HTR-8/SVneo (cell line): ENCODE measurements at places on chromosomes 11 and 22.

DNA sequence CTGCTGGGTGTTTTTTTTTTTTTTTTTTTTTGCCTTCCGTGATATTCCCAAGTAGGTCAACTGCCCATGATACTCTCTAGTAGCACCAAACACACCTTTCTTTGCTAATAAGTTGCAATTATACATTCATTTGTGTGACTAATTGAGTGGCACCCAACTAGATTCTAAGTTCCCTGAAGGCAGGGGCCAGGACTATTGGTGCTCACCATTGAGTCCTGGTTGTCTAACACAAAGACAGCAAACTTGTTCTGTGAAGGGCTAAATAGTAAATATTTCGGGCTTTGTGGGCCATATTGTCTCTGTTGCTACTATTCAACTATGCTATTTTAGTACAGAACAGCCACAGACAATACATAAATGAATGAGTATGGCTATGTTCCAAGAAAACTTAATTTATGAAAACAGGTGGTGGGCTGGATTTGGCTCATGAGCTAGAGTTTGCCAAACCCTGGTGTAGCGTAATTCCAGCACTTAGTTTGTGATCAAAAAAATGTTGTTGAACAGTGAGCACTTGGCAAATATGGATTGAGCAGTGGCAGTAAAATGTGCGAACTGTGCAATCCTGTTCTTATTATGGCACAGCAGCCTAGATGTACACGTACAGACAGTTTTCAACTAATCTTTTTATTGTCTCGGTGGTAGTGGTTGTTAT is 11.3 kb downstream of the ENDOD1 start:
- DNase-seq, result no peak

DNA sequence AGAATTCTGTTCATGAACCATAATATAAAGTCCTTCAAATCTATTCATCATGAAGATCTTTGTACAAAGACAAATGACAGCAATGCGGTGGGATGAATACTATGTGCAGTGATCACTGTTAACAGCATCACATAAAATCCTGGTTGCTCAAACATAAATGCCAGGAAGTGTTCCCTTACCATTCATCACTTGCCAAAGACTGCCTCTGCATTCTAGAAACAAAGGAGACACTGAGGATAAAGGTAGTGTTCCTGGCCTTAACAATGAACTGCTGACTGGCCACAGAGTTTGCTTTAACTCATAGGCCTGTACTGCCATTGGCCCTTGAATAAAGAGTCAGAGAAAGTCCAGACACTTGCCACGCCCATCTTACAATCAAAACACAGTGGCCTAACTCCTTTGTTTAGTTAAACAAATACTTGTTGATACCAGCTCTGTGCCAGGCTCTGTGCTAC is 29.5 kb downstream of the C2CD3 start:
- DNase-seq, result no peak

DNA sequence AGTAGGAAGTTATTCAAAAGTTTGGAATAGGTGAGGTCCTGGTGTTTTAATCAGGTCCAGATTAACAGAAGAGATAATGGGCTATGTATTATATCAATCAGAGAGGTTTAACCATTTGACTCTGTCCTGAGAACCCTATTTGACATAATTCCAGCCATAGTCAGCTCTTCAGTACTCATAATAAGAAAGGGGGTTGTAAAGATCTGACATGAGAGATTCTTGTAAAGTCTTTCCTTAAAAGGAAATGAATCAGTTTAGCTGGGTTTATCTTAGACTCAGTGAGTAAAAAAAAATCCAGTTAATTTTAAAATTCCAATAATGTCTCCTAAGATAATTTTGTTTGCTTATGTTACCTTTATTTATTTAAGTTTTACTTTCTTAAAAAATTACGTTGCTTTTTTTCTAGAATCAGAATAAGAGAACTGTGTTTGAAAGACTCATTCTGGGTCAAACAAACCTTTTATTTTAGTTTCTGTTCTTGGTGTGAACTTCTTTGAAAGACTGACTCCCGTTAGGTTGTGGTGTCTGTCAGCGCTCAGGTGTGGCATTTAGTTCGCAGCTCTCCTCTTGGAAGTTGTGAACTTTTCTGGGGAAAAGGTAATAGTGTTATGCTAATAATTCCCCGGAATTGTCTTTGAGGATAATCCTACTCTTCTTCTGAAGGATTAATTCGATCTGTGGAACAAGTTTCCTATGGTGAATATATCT is 20.5 kb downstream of the NUCB2 start:
- DNase-seq, result no peak

DNA sequence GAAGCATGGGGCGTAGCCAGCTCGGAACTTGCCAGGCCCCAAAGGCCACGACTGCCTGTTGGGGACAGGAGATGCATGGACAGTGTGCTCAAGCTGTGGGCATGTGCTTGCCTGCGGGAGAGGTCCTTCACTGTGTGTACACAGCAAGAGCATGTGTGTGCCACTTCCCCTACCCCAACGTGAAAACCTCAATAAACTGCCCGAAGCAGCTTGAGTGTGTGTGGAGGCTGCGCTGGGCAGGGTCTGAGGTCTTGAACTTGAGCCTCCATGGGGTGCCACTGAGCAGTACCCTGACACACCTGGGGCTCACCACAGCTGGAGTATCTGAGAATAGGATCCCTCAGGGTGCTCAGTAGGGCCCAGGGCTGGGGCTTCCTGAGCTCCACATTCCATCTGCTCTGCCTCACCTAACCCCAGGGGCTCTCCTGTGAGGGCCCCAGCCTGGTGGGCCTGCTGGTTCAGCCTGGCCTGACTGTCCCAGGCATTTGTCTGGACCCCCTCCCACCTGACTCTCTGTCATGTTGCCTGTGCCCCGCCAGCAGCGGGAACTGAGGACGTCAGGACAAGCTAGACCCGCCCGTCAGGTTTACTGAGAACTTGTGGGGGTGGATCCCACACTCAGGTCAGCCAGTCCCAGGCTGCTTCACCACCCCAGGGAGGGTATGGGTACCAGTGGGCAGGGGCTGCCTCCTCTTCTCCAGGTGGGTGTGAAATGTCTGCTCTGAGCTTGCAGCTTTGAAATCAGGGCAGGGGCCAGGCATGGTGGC is 3.2 kb downstream of the RASSF7 start:
- DNase-seq, result no peak

GRCh38 chr22:29219881-29220670 is 14.4 kb downstream of the EMID1 start:
- no peak for DNase-seq

DNA sequence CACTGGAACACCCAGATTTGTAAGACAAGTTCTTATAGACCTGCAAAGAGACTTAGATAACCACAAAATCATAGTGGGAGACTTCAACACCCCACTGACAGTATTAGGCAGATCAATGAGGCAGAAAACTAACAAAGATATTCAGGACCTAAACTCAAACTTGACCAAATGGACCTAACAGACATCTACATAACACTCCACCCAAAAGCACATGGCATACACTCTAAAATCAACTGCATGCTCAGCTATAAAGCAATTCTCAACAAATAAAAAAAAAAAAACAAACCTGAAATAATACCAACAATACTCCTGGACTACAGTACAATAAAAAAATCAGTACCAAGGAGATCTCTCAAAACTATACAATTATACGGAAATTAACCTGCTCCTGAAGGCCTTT is 115.0 kb downstream of the FDX1 start:
- DNase-seq, result no peak

DNA sequence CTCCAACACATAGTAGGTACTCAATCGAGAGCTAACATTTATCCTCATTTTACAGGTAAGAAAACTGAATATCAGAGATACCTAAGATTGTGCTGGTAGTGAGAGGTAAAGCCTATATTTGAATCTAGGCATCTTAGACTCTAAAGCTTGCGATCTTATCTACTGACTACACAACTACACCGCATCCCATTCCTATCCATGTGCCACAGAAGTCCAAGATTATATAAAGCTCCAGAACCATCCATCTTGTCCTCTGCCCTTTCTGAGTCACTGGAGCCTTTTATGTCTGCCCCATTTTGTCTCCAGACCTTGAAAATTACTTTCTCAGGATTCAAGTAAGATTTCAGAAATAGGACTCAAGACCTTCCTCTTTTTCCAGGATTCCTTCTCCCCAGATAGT is 84.4 kb downstream of the OR5AK2 start:
- DNase-seq, result no peak

DNA sequence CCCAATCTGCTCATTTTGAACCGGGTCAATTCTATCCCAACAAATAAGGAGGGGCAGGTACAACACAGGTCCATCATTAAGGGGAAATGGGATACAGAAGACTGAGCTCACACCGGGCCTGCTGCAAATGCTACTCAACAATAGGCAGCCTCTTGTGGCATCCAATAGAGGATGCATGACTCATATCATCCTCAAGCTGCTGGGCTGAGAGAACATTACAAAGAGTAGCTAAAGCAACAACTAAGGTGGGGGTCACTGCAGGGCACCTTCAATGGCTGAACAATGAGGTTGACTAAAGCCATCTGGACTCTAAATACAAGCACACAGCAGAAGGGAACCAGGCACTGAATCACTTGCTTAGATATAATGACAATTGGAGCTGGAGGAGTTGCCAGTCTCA is 130.1 kb upstream of the SYN3 start:
- DNase-seq, result no peak

- peak; percentile 73 for DNase-seq
These were observed 12.4 kb upstream of the DSCAML1 start for GRCh38 chr11:117809236-117810055.

DNA sequence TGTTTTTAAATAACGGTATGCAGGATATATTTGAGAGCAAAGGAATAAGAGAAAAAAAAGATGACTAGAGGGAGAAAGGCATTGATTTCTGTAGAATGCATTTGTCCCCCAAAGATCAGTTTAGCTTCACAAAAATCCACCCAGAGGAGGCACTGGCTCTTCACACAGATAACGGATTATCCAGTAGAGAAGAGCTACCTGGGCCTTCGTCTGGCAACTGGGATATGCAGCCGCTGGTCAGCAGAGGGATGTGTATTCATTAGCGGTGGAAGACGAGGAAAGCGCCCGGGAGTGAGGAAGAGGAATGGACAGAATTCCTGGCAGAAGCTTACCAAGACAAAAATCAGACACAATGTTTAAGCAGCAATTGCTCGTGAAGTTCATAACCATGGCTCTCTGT is 5.6 kb upstream of the WT1 start:
- no peak for DNase-seq

DNA sequence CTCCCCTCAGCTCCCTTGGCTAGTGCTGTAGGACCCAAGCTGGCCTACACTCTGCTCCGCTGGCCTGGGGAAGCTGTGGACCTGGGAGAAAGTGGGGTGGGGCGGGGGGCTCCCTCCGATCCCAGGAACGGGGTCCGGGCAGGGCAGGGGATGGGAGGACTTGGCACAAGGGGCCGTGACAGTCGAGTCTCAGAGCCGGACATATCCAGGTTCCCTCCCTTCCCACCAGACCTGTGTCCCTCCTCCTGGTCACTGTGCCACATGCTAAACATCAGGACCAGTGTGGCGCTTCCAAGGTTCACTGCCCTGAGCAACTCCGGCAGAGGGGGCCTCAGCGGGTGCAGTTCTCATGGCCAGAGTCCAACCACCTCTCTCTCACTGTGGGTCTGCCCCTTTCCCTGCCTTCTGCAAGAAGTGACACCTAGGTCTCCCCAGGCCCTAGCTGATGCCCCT is 2.0 kb downstream of the DUSP8 start:
- no peak for DNase-seq

- DNase-seq, result no peak
These were observed 912.8 kb downstream of the DLG2 start for GRCh38 chr11:84714316-84714780.

GRCh38 chr22:22697377-22698117 is 53.1 kb downstream of the GGTLC2 start:
- no peak for DNase-seq

DNA sequence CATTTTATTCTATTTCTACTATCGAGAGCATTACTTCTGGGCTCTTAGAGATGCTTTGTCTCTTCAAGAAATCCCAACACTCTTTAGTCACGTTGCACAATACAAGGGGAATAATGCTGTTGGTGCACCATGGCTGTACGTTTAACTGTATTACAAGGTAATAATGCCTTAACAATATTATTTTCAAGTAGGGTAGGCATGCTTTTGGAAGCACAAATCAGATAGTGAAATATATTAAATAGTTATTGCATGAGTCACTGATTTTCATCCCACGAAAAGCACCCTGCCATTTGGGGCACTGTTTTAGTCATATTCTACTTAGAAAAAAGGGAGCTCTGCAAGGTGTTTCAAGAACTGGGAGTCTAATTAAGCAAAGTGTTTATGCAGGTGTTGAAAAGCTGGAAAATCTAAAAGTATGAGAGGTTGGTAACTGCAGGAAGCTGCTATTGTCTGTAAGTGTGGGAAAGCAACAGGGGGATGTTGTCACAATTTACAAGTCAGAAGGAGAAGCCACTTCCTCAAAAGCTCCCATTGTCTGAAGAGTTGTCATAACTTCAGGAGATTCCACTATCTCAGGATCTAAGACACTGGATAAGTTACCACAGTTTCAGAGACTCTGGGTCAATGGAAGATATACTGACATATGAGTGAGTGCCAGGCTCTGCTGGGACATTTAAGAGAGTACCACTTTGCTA is 218.2 kb downstream of the JRKL start:
- peak; percentile 5 for DNase-seq

- no peak for DNase-seq
These were observed 60.2 kb downstream of the CASP12 start for GRCh38 chr11:104837969-104838639.

GRCh38 chr22:44131412-44131811 is 49.3 kb upstream of the PARVG start:
- no peak for DNase-seq

DNA sequence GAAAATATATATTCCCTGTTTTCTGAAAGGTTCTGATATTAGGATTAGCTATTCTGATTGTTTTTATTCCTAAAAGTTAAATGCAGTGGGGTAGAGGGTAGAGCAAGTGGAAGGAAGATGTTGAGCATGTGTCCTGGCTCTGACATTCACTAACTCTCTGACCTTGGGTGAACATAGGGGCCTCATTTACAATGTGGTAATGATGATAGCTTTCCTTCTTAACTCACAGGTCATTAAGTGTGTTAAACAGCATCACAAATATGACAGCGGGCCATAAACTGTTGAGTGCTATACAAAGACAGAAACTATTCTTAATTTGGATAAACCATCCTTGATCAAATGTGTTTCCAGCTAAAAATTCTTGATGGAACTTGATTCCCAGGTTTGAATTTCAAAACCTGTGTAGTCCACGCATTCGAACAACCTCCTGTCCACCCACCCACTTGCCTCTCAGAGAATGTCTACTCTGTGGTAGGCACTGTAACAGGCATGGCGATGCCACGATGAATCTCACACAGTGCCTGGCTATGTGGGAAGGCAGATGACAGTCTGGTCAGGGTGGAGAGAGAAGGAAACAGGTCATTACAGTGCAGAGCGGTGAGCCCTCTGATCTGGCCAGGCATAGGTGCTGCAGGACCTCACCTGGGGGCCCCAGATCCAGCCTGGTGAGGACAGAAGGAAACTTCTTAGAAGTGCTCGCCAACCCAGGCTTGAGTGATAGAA is 19.3 kb upstream of the PEX26 start:
- no peak for DNase-seq

DNA sequence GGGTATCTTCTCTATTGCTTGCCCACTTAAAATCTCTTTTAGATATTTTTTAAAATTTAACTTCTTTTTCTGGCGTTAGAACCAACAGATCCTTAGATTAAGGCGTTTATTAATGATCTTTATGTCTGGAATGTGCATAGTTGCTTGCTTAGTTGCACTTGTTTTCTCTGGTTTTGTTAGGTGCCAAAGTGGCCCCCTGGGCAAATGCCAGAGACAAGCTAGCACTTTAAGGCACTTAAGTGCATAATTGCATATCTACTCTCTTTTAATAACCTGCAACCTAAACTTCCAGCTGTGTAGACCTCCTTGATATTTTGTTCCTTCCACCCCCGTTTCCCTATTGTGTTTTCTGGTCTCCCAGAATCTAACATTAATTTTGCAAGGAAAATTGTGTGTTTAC is 3.3 kb downstream of the RBM4 start:
- DNase-seq, result no peak

- no peak for DNase-seq
These were observed 109.0 kb upstream of the APOA1 start for GRCh38 chr11:116946414-116946813.
